Brain (organoid and tissue), 16 donors: ENCODE measurements at places on chromosomes 5 and 9. TPM values are rescaled to one million over a fixed set of nuclear protein-coding genes. Genes with fewer than 3 reads are reported as not detected.

DNA sequence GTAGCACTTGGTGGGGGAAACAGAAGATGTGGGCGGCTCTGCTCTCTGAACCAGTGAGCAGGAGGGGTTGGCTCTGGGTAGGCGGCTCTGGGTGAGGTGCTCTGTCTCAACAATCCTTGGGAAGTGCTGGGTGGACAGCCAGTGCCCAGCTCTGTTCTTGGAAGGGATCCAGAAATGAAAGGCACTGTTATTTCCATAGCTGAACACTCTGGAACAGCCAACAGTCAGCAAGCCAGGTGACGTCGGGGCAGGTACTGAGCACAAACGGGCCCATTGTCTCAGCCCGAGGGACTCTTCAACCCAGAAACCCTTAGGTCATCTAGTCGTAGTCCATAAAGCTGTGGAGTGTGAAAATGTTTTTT lies 36.3 kb downstream of the OLFM1 start:
- DNase-seq = no peak

Gene POLE3
- polyA plus RNA-seq = 92.7 TPM

- DNase-seq = peak; percentile 24
Observed at GRCh38 chr9:131062969-131063368, 33.4 kb upstream of the AIF1L start.

Gene PTGDS
- 2,031 TPM for polyA plus RNA-seq

Gene C9
- polyA plus RNA-seq = not detected

DNA sequence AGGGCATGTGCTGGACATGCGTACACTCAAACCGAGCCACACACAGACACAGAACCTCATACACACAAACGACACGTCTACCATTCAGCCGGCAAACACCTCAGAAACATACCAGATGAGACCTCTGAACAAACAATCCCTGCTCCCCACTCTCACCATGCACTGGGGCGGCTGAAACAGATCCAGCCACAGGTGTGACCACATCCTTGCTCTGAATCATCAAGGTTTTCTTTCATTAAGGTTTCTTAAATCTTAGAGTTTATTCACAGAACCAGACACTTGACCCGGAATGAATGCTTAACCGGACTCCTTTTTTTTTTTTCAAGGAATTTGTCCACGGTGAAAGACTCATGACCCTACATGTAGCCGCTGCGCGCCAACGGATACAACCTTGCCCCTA lies 26.2 kb downstream of the TERT start:
- DNase-seq = no peak
